ENCODE measurements at places on chromosomes 2 and 18.

DNA sequence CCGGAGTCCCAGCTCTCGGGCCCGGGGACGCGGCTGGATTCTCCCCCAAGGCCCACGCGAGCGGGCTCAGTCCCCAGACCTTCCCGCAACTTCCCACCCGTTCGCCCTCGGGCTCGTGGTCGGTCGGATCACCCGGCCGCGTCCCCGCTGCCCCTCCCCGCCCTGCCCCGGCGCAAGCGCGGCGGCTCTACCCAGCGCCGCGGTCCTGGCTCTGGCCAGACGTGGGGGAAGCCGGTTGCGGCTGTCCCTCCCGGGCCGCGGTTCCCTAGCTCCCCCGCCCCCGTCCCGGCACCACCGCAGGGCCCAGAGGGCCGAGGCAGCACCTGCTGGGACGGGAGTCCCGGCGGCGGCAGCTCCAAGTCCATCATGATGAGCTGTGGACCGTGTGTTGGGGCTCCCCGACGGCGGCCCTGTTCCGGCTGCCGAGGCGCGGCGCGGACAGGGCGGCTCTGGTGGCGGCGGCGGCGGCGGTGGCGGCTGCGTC is 276 bp downstream of the NFE2L2 start:
- ATAC-seq: no peak

DNA sequence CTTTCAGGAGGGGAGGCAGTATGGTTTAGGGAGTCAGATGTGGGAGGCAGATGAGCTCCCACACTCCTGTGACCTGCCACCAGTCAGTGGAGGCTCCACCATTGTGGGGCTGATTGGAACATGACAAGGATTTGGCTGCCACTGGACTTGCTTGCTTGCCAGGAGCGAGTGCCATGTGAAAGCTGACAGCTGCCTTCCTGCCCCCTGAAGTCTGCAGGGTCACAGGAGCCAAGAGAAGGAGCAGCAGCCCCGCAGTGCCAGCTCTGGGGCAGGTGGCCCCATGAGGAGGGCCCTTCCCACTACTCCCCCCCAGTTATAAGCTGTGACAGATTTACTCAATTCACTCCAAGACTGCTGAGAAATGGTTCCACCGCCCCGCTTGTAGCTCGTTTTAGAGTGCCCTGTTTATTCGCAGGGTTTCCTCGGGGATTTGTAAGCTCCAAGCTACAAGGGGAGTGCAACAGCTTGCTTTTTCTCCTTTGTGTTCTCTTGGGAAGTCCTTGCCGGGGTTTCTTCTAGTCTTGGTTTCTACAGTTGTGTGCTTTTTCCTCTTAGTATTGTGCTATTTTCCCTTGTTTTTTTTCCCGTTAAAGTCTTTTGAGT is 414.3 kb downstream of the MEIS1 start:
- ATAC-seq: no peak

GRCh38 chr2:201127570-201127969 is 11.6 kb downstream of the CFLAR start:
- peak; percentile 39 for ATAC-seq

DNA sequence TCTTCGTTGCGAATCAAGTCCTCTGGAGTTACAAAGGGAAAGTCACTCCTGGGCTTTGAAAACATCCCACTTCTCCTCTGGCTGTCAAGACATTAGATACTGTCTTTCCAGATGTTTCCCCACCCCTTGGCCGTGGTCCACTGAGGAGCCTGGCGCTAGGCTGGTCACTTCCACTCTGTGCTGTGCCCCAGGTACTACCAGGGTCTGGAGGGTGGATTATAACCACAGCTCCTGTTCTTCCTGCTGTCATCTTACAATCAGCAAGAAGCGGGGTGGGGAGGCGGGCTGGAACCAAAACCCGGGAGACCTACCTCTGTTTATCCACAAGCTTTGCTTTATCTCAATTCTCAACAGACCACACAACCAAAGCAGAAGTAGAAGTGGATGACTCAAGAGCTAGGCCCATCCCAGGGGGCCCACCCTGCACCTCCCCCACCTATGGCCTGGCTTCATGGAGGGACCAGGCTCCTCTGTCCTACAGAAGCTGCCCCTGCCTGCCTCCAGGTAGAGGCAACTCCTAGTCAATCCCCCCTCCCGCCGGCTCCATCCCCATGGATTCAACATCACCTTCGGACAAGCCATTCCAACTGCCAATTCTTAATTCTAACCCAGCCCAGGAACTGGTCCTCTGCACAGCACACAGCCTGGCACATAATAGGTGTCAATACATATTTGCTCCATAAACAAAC is 17.8 kb downstream of the SMAD7 start:
- peak; percentile 67 for ATAC-seq

DNA sequence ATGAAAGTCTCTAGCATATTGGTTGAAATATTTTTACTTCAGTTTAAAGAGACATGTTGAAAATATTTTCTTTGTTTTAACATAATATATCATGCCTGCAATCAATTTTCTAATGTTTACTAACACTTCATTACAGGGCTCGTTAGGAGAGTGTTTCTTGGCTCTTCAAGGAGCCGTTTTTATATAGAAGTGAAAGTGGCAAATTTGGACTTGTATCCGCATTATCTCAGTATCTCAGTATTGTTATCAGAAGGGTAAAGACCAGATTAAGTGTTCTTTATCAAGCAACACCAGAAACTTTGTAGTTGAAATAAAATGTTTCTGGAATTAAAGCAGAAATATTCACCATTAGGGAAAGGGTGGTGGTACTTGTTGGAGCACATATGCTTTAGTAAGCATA is 97.8 kb downstream of the BABAM2 start:
- ATAC-seq: no peak

GRCh38 chr2:23712756-23713151 is 214.2 kb downstream of the ATAD2B start:
- ATAC-seq: no peak

DNA sequence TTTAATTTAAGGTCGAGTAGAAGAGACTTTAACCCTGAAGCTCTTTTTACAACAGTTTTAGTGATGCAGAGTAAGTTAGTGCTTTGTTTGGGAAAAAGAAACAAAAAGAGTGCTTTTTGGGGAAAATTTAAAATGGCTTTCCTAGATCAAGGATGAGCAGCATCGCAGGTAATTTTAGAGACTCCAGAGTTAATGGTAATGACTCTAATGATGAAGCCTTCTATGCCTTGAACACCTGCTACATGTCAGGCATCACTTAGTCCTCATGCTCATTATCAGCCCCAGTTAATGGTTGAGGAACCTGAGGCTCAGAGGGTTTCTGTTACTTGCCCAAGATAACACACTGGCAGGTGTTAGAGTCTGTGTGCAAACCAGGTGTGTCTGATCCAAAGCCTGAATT is 167.8 kb downstream of the ACOXL start:
- no peak for ATAC-seq

GRCh38 chr18:79258447-79258846 is 137.3 kb upstream of the NFATC1 start:
- peak; percentile 60 for ATAC-seq

DNA sequence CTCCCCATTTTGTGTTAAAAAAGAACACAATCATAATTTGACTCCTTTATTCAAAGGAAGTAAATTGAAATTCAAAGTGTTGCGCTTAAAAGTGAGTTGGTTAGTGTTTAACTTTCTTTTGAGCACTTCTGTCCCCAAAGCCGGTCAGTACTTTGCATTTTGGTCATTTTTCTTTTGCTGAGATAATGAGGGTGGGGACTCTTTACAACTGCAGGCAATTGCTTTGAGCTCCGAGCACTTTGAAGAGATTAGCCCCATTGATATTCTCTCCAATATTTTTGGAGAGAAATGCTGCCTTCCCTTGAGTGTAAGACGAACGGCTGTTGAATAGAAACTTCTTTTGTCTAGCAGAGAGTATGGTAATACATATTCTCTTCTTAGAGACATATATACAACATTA is 241.6 kb upstream of the VWC2L start:
- no peak for ATAC-seq

GRCh38 chr2:179596018-179596417 is 265.4 kb downstream of the ZNF385B start:
- no peak for ATAC-seq

- no peak for ATAC-seq
These were observed 37.5 kb downstream of the TMEM37 start for GRCh38 chr2:119469131-119469530.

- no peak for ATAC-seq
These were observed 196.4 kb downstream of the HRH4 start for GRCh38 chr18:24656551-24657443.
